Stimulated activated CD8-positive, alpha-beta memory T cell treated with anti-CD3 and anti-CD28 coated beads, Interleukin-4, amount 100 ng/mL, for 4 hours (primary cell): ENCODE measurements at places on chromosomes 5 and 9.

GRCh38 chr5:146395193-146395592 lies 51.9 kb upstream of the TCERG1 start:
- no peak for DNase-seq

DNA sequence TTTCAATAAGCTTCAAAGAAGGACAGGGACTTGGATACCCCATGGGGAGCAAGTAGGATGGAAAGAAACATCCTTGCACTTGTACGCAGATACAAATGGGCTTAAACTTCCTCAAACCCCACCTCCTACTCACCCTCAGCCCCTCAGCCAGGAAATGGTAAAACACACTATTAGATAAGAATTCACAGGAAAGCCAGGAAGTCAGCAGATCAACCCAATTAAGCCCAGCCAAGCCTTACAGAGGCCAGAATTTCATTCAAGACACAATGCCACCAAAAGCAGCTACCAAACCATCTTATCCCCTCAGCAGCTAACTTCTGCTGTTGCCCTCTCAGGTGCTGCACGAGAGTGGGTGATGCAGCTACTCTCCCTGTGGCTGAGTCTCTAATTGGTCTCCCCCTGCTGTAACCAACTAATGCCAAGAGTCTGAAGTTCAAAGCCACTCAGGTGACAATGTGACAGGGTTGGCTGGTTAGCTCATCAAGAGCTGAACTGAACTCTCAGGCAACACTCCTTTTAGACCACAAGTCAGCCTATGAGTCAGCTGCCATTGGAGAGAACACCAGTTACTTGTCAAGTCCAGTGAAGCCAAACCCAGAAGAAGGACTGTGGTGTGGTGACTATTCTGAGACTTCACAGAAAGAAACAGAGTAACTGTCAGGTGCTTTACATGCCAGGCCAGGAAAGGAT lies 201.9 kb downstream of the ZNF608 start:
- DNase-seq = no peak

DNA sequence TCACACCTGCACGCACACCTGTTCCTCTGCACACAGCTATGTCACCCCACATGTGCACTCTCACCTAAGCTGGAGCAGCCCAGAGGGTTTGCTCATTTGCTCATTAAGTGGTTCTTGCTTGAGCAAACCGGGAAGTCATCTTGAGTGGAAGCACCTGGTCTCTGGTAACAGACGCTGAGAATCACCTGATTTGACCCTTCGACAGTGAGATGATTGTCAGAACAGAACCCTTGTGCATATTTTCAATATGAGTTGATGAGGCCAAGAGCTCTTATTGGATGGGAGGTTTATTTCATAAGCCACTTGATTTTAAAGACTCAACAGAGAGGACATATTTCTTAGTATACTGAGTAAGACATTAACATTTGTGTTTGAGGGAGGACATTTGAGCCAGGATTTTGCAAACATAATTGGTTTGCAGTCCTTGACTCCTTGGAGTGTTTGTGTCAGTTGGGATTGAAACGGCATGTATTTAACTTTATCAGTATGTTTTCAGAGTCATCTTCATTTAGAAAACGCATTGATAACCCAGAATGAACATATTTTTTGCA lies 22.1 kb upstream of the LPCAT1 start:
- no peak for DNase-seq

DNA sequence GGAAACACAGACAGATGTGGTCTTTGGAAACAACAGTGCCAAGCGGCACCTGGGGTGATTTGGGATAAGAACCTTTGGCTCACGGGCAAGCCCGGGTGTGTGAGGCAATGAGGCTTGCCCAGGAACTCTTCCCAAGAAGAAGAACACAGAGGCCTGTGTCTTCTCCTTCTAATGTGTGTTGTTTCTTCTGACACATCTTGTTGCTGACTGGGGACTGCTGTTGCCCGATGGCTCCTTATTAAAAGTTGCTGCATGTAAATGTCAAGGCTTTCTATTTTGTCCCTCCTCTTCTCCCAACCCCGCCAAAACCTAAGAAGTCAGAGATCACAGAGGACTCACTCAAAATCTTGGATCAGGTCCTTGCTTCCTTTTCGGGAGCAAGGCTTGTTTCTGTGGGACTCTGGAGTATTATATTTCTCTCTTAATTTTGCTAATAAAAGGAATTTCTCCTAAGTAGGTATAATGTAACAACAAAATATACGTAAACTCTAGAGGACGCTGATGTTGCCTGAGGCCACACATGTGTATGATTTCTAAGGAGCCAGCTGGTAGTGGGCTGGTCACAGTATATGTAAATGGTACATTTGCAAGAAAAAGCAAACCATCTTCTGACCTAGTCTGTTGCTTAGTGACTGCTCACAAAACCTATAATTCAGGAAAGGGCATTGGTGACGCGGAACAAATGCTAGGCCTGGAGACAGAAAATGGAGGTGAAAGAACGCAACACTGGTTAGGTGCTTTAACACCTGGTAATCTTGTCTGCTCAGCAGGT lies 232.5 kb downstream of the GADD45G start:
- DNase-seq = no peak

GRCh38 chr5:118405650-118406061 lies 582.7 kb downstream of the DTWD2 start:
- no peak for DNase-seq

DNA sequence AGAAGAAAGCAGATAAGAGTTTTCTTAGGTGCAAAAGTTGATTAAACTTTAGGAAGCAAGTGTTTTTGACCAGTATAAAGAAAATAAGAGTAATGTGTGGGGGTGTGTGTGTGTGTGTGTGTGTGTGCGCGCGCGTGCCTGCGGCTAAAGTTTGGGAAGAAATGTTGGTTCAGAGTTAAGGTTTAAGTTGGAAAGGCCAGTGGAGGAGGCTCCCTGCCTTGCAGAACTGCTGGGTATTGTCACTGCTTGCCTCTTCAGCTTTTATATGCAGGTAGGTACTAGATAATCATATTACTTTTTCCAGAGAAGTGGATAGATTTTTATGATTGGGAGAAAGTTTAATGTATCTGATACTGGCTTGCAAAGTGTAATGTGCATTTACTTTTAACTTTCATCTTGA lies 2.0 kb downstream of the PIK3R1 start:
- DNase-seq = no peak

DNA sequence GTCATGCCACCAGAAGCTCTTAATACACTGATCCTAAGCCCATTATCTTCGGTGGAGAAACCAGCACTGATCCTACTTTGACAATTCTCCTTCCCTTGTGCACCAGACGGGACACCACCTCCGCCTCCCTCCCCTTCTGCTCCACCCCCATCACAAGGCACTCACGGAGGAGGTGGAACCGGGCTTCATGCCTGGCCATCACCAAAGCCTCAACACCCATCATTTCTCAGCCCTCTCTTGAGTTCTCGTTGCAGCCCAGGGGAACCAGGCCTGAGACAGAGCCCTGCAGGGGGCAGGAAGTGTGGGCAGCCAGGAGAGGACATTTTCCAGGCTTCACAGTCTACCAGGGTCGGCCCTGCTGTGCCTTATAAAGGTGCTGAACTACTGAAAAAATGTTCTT lies 160.5 kb downstream of the GOLPH3 start:
- DNase-seq = no peak

GRCh38 chr5:11383506-11384095 lies 520.6 kb downstream of the CTNND2 start:
- DNase-seq = no peak

DNA sequence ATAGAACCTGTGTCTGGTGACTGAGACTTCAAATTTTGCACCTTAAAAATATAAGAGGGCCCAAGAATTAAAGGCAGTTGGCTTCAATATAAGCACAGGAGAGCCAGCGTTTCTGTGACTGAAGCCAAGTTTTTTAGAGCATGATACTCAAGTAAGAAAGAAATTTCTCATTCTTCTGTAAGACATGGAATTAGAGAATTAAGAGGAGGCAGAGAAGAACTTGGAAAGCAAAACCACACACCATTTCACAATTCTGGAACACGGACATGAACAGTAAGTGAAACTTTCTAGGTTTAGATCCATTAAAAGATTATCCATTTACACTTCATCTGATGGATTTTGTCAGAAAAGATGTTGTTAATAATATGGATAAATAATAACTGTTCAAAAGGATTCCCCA lies 8.9 kb upstream of the AGXT2 start:
- no peak for DNase-seq

DNA sequence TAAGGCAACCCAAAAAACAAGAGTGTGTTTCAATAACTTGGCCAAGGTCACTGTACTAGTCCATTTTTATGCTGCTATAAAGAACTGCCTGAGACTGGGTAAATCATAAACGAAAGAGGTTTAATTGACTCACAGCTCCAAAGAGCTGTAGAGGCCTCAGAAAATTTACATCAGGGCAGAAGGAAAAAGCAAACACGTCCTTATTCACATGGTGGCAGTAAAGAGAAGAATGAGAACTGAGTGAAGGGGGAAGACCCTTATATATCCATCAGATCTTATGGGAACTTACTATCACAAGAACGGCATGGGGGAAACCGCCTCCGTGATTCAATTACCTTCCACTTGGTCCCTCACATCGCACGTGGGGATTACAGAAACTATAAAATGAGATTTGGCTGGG lies 64.3 kb upstream of the CAMK4 start:
- DNase-seq = no peak

- no peak for DNase-seq
Observed at GRCh38 chr9:751137-752051, 90.1 kb upstream of the DMRT1 start.

- DNase-seq = no peak
Observed at GRCh38 chr9:3900673-3901318, 375.0 kb upstream of the RFX3 start.

DNA sequence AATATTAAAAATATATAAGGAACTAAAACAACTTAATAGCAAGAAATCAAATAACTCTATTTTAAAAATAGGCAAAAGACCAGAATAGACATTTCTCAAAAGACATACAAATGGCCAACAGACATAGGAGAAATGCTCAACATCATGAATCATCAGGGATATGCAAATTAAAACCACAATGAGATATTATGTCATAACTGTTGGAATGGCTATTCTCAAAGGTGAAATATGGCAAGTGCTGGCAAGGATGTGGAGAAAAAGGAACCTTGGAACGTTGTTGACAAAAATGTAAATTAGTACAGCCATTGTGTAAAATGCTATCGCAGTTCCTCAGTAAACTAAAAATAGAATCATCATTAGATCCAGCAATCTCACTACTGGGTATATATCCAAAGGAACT lies 468.5 kb downstream of the NFIB start:
- DNase-seq = no peak

GRCh38 chr9:88508326-88508725 lies 26.7 kb upstream of the NXNL2 start:
- DNase-seq = no peak

DNA sequence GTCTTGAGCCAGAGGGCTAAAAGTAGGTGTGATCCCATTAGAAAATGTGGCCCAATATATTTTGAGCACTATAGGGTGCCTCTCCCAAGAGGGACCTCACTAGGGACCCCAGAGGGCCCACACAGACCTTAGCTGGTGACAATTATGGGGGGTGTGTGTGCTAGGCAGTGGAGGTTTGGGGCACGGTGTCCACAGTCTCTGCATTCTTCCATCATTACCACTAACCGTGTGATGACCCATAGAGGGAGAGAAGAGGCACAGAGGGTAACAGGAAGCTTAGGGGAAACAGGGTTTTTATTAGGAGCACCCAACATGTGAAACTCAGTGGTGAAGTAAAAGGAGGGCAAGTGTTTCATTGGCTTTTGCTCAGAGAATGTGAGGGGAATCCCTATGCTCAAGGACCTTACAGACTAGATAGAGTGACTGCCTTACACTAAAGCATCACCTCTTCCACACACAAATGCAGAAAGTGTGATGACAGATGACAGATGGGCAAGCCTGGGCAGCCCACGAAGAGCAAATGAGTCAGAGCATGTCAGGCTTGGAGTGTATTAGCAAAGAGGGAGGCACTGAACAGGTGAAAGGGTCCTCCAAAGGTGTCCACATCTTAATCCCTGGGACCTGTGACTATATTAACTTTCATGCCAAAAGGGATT lies 2.5 kb upstream of the ACTL7A start:
- DNase-seq = no peak

DNA sequence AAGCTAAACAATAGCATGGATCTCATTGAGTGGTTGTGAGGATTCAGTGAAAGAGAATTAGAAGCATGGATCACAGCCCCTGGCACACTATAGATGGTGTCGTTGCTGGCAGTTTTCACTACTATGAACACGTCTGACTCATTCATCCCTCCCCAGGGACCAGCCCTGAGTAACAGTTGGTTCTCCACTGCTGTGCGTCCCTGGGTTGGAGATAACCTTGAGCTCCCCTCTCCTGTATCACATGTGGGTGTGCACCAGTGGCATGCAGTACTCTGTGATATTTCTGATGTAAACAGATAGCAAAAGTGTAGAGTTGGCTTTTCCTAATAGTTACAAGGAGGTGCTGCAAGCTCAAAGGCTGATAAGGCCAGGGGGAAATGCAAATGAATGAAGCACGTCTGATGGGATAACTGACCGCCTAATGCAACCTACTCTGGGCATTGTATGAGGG lies 8.8 kb upstream of the LCP2 start:
- no peak for DNase-seq

- no peak for DNase-seq
Observed at GRCh38 chr5:143922718-143923117, 110.8 kb downstream of the HMHB1 start.

- no peak for DNase-seq
Observed at GRCh38 chr5:126398791-126399190, 24.4 kb upstream of the GRAMD2B start.

DNA sequence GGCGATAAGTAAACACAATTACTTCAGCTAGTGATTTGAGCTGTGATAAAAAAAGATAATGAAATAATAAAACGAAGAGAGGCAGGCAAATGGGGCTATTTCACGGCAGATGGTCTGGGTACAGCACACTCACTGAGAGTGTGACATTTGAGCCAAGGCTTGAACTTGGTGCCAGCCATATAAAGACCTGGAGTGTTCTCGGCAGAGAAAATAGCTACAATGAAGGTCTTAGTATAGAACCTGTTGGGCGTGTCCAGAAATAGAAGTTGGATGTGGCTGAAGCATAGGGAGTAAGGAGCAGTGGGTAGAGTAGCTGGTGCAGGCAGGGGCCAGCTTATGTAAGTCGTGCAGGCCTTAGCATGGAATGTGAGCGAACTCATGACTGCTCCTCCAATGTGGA lies 660.3 kb upstream of the WWC1 start:
- no peak for DNase-seq

DNA sequence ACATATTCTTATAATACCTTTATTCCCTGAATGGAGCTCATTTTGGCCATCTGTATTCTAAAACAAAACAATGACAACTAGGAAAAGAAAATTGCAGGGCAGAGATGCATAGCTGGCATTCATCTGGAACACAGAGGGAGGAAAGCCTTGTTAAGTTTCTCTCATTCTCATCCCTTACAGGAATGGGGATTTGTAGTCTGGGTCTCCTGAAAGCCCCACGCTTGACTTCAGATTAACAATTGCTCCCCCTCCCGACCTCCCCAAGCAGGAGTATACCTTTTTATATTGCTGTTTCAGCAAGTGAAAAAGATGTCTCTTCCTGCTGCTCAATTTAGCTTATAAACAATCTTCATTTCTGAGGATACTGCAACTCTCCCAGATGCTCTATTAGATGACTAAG lies 812.1 kb downstream of the EFNA5 start:
- DNase-seq = no peak

DNA sequence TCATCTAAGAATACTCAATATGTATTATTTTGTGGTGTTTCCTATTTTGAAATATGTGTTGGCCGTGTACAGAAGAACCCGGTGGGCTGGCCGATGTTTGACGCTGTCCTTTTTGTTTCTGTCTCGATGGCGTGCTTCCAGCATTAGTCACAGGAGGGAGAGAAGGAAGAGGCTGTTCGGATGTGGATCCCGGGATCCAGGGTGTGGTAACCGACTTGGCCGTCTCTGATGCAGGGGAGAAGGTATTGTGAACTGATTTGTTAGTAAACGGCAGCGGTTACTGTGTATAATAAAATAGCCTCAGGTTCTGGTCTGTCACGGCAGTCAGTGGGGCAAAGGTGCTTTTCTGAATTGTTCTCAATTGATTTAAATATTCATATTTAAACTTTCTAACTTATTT lies 275.0 kb downstream of the ARHGEF28 start:
- no peak for DNase-seq
